ENCODE measurements at places on chromosomes 2 and 18.
A peak's percentile ranks its signal among the peaks of the same experiment; 100 is the strongest.

- peak; percentile 21 for DNase-seq
Measured at GRCh38 chr18:59056706-59057492, 82.8 kb upstream of the SEC11C start.

GRCh38 chr18:23377669-23378301 lies 75.3 kb upstream of the RIOK3 start:
- DNase-seq = peak; percentile 16

GRCh38 chr2:135944625-135945024 lies 40.8 kb downstream of the DARS1 start:
- DNase-seq = no peak

GRCh38 chr2:26493566-26493965 lies 15.6 kb upstream of the OTOF start:
- DNase-seq = no peak

GRCh38 chr2:121387591-121388325 lies 102.8 kb upstream of the TFCP2L1 start:
- no peak for DNase-seq

DNA sequence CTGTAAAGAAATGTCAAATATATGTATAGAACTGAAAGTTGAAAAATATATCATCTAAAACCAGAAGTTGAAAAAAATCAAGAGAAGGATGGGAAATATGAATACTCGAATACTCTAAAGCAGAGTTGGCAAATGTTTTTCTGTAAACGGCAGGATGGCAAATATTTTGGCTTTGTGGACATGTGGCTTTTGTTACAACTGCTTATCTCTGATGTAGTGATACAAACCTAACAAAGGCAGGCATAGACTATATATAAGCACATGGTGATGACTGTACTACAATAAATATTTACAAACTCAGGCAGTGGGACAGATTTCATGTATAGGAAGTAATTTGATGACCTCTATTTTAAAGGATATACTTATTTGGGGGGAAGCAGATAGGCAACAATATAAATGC lies 224.6 kb upstream of the LRRTM4 start:
- DNase-seq = no peak

DNA sequence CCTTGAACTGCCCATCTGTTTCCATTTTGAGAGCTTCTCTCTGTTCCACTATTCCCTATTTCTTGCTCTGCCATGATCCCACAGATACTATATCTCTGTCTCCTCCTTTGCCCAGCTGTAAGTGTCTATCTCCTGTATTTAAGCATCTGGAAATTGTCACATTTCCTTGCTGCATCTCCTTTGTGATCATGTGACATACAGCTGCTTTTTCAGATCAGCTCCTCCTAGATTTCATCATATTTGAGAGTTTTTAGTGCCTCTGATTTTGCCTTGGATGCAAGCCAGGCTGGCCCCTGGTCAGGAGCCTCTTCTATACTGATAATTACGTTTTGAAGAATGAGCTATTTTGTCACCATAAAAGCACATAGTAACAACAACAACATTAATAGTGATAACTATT lies 131.7 kb upstream of the TNP1 start:
- DNase-seq = no peak

DNA sequence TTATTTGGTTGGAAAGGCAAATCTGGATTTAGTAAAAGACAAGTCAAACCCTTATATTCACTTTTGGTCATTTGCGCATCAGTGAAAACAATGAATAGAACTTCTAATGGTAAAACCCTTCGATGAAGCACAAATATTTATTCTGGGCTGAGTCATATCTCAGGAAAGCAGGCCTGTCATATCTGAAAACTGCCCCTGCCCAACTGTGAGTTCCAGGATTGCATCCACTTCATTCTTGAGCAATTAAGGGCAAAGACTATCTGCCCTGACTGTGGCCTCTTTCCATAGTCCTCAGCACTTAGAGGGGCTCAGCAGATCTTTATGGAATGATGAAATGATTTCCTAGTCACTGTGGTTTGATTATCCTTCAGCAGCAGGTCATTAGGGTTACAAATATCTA lies 795.2 kb upstream of the ID2 start:
- no peak for DNase-seq

DNA sequence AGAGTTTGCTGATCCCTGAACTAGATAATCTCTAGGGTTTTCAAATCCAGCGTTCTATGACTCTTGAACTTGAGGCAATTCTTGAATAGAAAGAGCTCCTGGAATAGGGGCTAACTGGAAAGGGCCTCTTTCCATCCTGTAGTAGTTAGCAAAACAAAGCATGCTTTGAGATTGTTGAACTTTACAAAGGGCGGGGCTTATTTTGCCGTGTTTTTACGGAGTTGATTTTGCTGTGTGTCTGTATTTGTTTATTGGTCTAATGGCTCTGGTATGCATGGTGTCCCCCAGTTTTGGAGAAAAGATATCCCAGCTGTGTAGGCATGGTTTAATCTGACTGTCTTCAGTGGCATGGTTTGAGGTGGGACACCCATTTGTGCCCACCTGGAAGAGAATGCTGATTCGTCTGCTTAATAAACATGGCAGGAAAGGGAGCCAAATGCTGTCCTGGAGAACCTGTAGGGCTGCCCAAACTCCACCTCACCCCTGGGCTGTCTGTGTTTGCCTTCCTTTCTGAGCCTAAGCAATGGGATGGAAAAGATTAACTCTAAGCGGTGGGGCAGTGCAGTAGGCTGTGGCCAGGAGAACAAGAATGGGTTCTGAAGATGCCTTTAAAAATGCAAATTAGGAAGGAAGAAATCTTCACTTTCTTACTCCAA lies 74.1 kb upstream of the FOSL2 start:
- DNase-seq = no peak

GRCh38 chr2:33047939-33048338 lies 101.2 kb downstream of the LTBP1 start:
- DNase-seq = no peak

GRCh38 chr2:175575346-175576258 lies 394.1 kb upstream of the ATP5MC3 start:
- no peak for DNase-seq

GRCh38 chr2:224039080-224039769 lies at the start of gene SERPINE2:
Gene SERPINE2, minus strand, starts transcription at chr2:224039286. Its CDS starts 37,386 bp downstream, at chr2:224001900.
- DNase-seq = no peak

- no peak for DNase-seq
Measured at GRCh38 chr2:227125506-227125905, 38.5 kb downstream of the COL4A4 start.

DNA sequence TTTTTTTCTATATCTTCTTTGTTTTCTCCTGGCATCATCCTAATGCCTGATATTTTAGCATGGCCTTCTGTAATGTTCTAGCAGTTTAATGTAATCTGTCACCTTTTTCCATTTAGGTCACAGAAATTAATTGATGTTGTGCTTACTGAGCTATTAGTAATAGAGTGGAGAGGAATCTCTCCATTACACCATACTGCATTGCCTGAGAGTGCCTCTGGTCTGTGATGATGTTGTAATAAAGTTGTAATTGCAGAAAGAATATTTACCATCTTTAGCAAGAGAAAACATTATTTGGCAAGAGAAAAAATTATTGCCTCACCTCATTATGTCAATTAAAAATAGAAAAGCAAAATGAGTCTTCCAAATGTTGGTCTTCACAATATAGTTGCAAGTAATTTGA lies 213.2 kb downstream of the KCNJ3 start:
- no peak for DNase-seq

- no peak for DNase-seq
Measured at GRCh38 chr18:677951-678381, 20.5 kb downstream of the TYMS start.

DNA sequence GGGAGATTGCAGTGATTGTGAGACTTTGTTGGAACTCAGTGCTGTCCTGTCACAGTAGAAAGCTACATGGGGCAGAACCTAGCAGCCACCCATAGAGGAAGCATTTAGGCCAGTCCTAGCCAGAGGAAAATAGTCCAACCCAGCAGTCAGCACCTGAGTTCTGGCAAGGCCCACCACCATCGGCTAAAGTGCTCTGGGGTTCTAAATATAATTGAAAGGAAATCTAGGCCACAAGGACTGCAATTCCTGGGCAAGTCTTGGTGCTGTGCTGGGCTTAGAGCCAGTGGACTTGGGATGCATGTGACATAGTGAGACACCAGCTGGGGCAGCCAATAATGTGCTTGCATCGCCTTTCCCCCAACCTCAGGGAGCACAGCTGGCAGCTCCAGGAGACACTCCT lies 28.9 kb upstream of the ACTR2 start:
- DNase-seq = no peak

DNA sequence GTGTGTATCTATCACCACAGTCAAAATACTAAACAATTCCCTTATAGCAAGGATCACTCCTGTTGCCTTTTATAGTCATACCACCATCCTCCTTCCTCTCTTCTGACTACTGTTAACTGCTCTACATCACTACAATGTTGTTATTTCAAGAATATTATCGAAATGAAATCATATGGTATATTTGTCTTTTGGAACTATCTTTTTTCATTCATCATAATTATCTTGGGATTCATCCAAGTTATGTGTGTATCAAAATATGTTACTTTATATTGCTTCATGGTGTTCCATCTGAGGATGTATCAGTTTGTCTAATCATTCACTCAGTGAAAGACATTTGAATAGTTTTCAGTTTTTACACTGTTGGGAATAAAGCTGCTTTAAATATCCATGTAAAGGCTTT lies 1423.0 kb upstream of the PIK3C3 start:
- DNase-seq = no peak

DNA sequence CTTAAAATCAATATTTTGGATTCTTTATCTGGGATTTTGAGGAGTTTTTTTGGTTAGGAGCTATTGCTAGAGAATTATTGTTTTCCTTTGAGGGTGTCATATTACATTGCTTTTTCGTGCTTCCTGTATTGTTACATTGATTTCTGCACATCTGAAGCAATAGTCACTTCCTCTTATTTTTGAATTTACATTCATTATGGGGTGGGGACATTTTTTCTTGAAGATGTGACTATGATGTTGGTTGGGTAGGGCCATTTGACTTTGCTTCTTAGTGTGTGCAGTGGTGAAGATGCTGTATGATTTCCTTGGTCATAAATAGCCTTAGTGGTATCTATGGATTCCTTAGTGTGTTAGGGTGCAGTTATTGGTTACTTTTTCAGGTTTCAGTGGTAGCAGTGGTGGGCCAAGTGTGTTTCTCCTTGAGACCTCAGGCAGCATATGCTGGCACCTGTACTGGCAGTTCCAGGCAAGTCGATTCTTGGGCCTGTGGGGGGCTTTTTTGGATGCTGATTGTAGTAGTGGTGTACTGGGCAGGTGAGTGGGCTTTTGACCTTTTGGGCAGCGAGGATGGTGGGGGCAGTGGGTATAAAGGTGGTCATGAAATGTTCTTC lies 61.8 kb downstream of the ARHGAP25 start:
- no peak for DNase-seq

DNA sequence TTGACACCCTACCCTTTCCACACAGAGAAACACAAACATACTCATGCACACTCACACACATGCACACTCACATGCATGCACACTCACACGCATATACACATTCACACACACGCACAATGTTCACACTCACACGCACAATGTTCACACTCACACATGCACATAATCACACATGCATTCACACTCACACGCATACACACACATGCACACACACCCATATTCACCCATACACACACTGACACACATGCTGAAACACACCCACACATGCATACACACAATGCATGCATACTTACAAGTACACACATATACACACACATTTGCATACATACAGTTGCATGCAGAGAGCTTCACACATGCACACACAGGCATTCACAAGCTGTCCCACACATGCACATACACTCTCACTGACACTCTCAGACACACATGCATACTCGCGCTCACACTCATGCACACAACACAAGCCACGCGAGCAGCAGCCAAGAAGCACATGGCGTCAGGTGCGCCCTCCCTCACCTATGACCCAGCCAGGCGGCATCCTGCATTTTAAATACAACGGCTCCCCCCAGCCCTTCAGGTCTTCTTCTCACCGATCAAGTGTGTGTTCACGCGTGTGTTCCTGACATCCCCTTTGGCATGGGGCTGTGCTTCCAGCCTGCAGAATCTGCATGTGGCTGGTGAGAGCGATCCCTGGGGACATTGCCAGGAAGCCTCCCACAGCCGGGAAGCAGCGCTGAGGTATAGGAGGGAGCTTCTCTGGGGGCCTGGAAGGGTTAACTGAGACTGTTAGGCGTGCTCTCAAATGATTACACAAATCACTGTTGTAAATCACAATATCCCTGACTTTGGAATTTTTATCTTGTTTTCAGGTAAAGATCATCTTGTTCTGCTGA lies 195.1 kb downstream of the RTP5 start:
- no peak for DNase-seq

DNA sequence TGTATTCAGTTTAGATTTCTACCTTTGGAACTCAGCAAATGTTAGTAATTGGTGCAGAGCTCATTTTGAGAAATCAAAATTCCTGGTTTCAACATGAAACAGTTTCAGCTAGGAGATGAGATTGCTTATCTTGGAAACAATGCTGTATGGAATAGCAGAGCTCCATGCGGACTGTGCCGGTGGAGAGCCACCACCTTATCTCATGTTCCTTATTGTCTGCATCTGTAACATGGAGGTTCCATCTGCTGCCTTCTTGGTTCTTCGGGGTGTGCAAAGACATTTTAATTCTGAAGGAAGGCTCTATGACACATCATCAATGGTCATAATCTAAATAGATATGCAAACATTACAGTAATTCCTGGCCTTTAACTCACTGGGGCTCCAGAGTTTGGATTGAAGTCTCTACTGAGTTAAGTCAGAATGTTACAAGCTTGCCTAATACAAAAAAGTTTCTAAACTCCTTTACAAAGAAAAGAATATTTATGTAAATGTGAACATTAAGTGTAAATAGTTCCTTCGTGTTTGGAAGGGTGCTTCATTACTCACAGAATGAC lies 65.3 kb downstream of the PRKRA start:
- no peak for DNase-seq

- no peak for DNase-seq
Measured at GRCh38 chr2:182542501-182543258, 115.8 kb upstream of the PDE1A start.

- no peak for DNase-seq
Measured at GRCh38 chr2:219414857-219415256, 3.3 kb upstream of the DES start.

DNA sequence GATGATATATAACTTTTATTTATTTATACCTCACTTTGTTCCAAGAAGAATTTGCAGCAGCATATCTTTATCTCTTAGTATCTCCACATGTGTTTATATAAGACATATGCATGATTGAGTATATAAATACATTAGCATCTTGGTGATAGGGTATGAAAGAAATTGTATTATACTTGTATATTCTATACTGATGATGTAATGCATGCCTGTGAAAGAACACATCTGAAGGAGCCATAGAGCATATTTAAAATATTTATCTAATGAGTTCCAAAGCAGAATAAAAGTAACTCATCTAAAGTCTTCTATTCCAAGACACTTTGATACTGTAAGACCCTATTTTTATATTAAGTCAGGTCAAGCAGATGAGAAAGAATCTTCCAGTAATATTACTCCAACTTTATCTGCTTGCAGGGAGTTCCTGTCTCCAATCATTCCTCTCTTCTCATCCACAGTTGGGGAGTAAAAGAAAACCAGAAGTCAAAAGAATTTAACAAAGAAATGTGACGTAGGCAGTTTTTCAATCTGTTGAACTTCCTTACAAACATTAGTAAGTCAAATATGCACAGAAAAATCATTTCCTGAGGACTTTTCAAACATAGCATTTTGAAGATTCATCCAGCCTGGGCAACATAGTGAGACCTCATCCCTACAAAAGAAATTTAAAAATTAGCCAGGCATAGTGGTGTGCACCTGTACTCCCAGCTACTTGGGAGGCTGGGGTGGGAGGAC lies 76.7 kb downstream of the DTNB start:
- no peak for DNase-seq

GRCh38 chr2:3913166-3913565 lies 209.8 kb downstream of the DCDC2C start:
- no peak for DNase-seq

- DNase-seq = no peak
Measured at GRCh38 chr2:210475706-210476105, 853 bp downstream of the LANCL1 start.

- DNase-seq = no peak
Measured at GRCh38 chr18:48565105-48565504, 26.3 kb downstream of the CTIF start.
